ENCODE measurements at places on chromosomes 16 and 17.

- no peak for DNase-seq
Measured at GRCh38 chr17:28508211-28508724, 2.1 kb downstream of the FOXN1 start.

- no peak for DNase-seq
Measured at GRCh38 chr17:29758255-29758654, 135.5 kb upstream of the CORO6 start.

DNA sequence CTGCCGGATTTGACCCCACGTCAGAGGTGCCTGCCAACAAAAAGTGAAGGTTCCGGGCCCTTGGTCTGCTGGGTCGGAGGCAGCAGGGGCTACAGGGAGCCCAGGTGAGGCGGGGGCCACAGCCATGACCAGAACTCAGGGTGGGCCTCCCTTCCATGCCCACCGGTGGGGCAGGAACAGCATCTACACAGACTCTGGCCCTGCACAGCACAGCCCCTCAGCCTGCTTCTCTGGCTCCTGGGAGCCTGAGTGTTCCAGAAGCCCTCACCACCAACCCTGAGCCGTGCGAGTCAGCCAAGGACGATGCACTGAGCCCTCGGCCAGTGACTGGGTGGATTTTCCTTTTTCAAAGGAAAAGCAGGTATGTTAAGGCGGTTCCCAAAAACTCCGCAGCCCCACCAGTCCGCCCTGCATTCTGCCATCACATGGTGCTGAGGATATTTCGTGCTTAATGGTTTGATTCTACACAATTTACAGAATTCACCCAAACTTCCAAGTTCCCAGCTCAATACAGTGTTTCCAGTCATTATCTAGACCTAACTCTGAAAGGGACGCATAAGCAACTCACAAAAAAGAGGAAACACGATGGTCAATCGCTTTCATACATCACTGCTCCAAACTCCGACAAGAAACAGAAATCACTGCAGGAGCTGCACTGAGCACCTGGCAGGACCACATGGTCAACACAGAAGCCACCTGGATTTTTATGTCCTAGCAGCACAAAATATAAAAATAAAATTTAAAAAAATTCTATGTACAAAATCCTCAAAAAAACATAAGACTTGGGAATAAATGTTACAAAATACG is 19.4 kb upstream of the C16orf95 start:
- no peak for DNase-seq

- no peak for DNase-seq
Measured at GRCh38 chr17:75266316-75267152, 4.5 kb downstream of the MIF4GD start.

DNA sequence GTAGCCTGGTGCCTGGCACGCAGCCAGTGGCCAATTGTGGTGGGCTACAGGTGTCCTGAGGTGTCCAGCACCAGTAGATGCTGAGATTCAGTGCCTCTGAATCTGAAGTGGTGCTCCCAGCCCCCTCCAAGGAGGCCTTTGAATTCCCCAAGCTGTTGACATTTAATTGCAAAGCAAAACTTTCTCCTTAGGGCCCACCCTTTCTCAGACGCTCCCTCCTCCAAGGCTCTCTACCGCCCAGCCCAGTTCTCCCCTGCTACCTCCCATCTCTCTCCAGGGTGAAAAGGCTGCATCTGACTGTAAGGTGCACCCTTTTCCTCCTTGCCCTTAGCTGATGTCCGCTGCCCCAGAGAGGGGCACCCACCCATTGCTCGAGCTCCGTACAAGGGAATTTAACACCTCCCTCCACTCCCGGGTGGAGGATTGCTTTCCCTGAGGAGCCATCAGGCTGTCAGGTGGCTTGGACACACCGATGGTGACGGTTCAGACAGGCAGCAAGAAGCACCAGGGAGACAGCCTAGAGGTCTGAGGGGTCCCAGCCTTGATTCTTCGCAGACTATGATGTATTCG is 1.7 kb downstream of the BEAN1 start:
- no peak for DNase-seq

GRCh38 chr17:8145811-8146210 is 6.4 kb downstream of the PER1 start:
- no peak for DNase-seq

GRCh38 chr17:38729886-38730525 is at the start of gene CISD3:
CISD3 (plus strand) TSS chr17:38730341; CDS start chr17:38730359, 18 bp downstream.
- DNase-seq, result peak; percentile 75

Measured in choroid plexus epithelial cell (primary cell).